ENCODE measurements at places on chromosomes 6 and 20. TPM values are rescaled to one million over a fixed set of nuclear protein-coding genes. Genes with fewer than 3 reads are reported as not detected.

Gene MYCT1
- total RNA-seq: 0.46 TPM

Gene SIRPB2
- not detected for total RNA-seq

Gene XPO5
- total RNA-seq: 25.5 TPM

Gene EPB41L1
- total RNA-seq: 39.8 TPM

Gene HLA-DMA
- total RNA-seq: 0.78 TPM

Gene PLAGL1
- 16.8 TPM for total RNA-seq

Gene HLA-G
- total RNA-seq: not detected

All from smooth muscle cell of the umbilical artery (primary cell).